ENCODE measurements at places on chromosomes 2 and 18. TPM values are rescaled to one million over a fixed set of nuclear protein-coding genes. Genes with fewer than 3 reads are reported as not detected.

GRCh38 chr2:168850846-168851245 is 39.4 kb downstream of the SPC25 start:
- no peak overlapping the region for H3K27ac ChIP-seq
- H3K4me1 ChIP-seq, result no peaks in the 10 kb centered on the region
- DNase-seq, result no peak
- H3K36me3 ChIP-seq, result peaks cover 27% of the 10 kb centered on the region

DNA sequence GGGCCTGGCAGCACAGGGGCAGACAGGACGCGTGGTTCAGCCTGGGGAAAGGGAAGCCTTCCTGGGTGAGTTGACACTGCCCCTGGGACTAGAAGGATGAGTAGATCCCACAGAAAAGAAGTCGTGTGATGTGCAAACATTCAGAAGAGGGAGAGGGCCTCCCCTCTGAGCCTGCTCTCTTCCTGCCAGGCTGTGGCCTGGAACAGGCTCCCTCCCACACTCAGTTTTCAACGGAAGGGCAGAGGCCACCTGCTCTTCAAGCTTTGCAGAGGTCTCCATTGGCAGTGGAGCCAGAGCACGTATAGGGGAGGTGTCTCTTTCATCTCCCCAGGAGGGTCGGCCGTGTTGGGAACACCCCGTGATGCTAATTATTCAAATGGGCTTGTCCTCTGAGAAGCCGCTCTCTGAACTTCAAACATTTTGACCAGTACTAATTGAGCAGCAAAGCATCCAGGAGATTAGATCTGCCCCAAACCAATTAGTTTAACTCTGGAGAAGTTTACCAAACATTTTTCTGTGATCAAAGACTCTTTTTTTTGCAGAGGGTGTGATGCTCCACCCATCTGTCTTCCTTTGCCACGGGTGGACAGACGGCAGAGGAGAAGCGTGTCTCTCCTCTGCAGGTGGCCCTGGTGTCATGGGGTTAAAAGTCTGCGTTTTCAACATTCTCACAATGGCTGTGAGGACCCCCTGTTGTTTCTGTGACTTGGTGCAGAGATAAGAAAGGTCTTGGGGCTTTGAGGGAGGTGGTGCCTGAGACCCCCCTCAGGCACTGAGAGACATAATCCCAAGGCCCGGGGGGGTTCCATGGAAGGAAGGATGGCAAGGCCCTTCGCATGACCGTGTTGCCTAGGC is 29.5 kb upstream of the ODC1 start:
- H3K27me3 ChIP-seq, result no peaks in the 10 kb centered on the region
- no peak for DNase-seq
- H3K36me3 ChIP-seq, result no peaks in the 10 kb centered on the region
- no peak overlapping the region for H3K27ac ChIP-seq
- no peak overlapping the region for H3K4me3 ChIP-seq

DNA sequence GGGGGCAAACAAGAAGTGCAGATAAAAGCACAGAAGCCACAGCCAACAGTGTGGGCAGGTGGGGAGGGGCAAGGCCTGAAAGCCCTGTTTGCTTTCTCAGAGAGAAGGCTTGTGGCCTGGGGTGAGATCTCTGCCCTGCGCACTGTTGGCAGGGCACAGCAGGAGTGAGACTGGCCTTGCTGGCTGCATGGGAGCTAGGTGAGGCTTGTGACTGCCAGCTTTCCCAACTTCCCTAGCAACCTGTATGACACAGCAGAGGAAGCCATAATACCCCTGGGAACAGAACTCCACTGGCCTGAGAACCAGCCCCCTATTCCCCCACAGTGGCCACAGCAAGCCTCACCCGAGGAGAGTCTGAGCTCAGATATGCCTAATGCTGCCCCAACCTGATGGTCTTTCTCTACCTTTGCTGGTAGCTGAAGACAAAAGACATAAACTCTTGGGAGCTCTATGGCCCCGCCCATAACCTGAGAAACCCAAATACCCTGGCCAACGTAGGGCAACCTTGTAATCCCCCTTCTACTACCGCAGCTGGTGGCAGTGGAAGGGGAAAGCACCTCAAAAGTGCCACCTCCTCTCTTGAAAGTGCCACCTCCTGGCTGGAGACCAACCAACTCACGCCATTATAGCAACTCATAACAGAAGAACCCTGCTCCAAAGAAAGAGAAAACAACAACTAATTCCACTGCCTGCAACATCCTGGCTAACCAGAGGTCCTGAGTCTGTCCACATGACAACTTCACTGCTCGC is 44.4 kb downstream of the LCT start:
- no peak overlapping the region for H3K4me3 ChIP-seq
- peaks cover under 1% of the 10 kb centered on the region for H3K36me3 ChIP-seq
- H3K27ac ChIP-seq, result no peak overlapping the region

DNA sequence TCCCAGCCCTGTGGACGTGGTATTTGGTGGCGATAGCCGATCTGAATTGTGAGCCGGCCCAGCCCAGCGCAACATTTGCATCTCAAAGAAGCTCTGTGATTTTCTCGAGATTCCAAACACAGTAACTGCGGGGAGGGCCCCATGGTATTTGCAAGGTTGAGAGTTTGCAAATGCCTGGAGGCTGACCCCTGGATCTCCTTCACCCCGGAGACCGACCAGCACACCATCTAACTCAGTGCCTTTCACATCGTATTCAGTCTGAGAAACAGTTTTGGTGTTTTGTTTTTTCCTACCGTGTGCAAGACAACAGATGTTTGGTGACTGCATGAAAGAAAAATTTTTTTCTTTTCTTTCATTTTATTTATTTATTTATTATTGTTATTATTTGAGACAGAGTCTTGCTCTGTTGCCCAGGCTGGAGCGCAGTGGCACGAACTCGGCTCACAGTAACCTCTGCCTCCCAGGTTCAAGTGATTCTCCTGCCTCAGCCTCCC is 40.3 kb downstream of the MYCN start:
- H3K27me3 ChIP-seq, result no peaks in the 10 kb centered on the region
- no peaks in the 10 kb centered on the region for H3K4me1 ChIP-seq
- DNase-seq, result no peak
- H3K4me3 ChIP-seq, result no peak overlapping the region

DNA sequence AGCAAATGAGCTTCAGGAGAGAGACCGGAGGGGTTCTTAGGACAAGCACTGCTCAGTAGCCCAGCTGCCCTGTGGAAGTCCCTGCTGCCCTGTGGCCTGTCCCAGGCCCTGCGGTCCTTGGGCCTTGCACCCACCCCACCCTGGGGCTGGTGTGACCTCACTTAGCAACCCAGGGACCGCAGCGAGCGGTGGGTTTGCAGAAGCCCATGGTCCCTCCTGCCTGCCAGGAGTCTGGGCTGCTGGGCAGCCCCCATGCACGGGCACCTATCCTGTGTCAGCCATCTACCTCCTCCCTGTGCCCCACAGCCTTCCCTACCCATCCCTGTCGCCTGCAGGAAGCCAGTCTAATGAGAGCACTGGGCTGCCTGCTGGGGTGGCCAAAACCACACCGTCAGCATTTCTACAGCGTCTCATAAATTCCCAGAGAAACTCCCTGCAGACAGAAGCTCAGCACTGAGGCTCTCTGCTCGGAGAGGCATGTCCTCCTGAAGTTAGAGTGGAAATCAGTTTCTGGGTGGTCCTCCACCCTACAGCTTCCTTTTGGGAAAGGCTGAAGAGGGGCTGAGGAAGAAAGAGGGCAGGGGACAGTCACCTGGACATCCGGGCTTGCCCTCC is 231.1 kb upstream of the HS6ST1 start:
- no peak overlapping the region for H3K4me3 ChIP-seq
- no peak for DNase-seq
- no peaks in the 10 kb centered on the region for H3K4me1 ChIP-seq
- no peaks in the 10 kb centered on the region for H3K27me3 ChIP-seq
- no peak overlapping the region for H3K27ac ChIP-seq
- no peaks in the 10 kb centered on the region for H3K36me3 ChIP-seq

- DNase-seq, result no peak
- no peak overlapping the region for H3K4me3 ChIP-seq
- no peaks in the 10 kb centered on the region for H3K27me3 ChIP-seq
- H3K4me1 ChIP-seq, result no peaks in the 10 kb centered on the region
- no peaks in the 10 kb centered on the region for H3K36me3 ChIP-seq
These were observed 638.4 kb upstream of the POU3F3 start for GRCh38 chr2:104215269-104216161.

- no peaks in the 10 kb centered on the region for H3K36me3 ChIP-seq
- H3K27me3 ChIP-seq, result no peaks in the 10 kb centered on the region
- no peak overlapping the region for H3K4me3 ChIP-seq
- no peaks in the 10 kb centered on the region for H3K4me1 ChIP-seq
- DNase-seq, result no peak
These were observed 900.5 kb upstream of the CRIM1 start for GRCh38 chr2:35454966-35455638.

GRCh38 chr18:79197531-79197930 is 128.3 kb downstream of the ATP9B start:
- DNase-seq, result no peak
- H3K27ac ChIP-seq, result no peak overlapping the region
- H3K36me3 ChIP-seq, result no peaks in the 10 kb centered on the region

DNA sequence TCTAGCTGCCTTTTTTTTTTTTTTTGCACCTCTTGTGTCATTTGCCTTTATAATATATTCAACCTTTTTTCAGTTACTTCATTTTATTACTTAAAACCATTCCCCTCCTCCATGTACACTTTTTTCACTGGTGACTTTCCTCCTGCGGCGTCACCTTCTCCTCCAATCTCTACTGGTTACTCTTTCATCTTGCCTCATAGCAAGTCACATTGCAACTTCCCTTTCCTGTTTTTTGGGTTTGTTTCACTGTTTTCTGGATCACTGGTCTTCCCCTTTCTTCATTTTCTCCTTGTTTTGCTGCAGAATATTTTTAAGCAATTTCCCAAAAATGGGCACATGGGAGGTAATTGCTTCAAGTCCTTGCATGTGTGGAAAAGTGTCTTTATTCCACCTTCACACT is 37.7 kb upstream of the GPR155 start:
- no peak overlapping the region for H3K27ac ChIP-seq
- no peaks in the 10 kb centered on the region for H3K4me1 ChIP-seq
- no peaks in the 10 kb centered on the region for H3K36me3 ChIP-seq
- H3K27me3 ChIP-seq, result no peaks in the 10 kb centered on the region

GRCh38 chr2:150788426-150789140 is 301.1 kb upstream of the RND3 start:
- DNase-seq, result no peak
- no peak overlapping the region for H3K27ac ChIP-seq
- H3K4me1 ChIP-seq, result peaks cover 4% of the 10 kb centered on the region
- no peaks in the 10 kb centered on the region for H3K36me3 ChIP-seq
- H3K27me3 ChIP-seq, result no peaks in the 10 kb centered on the region

DNA sequence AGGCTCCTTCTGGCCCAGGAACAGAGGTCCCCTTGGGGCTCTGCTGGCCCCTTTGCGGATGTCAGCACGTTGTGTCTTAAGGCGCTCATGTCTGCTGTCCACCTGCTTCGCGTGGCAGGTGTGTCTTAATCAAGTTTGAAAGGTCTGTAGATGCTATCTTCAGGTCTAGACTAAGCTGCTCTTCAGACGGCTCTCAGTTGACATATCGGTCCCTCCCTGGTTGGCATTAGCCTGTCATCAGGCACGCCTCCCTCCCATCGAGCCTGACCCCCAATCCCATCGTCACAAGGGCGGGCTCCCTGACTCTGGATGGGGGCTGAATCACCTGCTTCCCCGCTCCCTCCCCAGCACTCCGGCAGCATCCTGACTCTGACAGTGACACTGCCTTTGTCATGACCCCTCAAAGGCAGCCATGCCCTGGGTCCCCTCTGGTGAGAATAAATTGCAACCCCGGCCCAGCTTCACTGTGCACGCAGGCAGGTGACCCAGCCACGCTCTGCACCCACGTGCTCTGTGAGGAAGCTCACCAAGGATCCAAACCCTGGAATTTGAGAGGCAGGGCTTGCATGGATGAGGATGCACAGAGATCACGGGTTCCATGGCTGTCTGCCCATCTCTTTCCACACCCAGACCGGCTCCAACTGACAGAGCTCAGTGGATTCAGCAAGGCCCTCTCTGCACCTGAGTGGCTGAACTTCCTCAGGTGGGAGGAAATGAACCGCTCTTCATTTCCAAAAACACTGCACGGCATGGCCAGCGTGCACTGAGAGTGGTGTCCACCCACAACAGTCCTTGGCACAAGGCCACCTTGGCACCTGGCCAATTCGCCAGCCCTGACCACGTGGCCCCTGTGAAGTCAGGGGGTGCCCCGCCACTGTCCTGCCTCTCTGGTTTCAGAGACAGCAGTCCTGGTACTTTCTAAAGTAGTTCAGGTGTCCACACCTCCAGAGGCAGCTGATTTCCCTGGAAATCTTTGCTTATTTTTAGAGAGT is 110.2 kb upstream of the GPC1 start:
- no peak overlapping the region for H3K4me3 ChIP-seq
- no peaks in the 10 kb centered on the region for H3K36me3 ChIP-seq
- no peak overlapping the region for H3K27ac ChIP-seq
- H3K4me1 ChIP-seq, result no peaks in the 10 kb centered on the region

DNA sequence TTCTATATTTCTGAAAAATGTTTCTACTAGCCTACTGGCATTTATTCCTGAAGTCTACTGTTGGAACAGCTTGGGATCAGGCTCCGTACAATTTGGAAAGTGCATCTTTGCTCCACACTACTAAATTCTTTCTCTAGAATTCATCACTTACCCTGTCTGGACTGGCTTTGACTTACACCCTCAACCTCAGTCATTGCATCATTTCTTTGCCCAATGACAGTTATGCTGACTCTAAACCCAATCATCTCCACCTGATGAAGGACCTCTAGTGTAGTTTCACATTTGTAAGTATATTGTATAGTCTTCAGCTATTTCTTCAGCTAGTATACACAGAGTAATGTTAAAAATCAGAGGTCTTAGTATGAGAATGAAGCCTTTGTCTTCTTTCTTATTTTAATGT is 359.6 kb upstream of the MC4R start:
- H3K4me3 ChIP-seq, result no peak overlapping the region
- no peak overlapping the region for H3K27ac ChIP-seq
- H3K27me3 ChIP-seq, result no peaks in the 10 kb centered on the region
- H3K4me1 ChIP-seq, result no peaks in the 10 kb centered on the region
- no peaks in the 10 kb centered on the region for H3K36me3 ChIP-seq

- H3K4me1 ChIP-seq, result peaks cover 3% of the 10 kb centered on the region
- no peaks in the 10 kb centered on the region for H3K36me3 ChIP-seq
- peak overlapping the region; percentile 87 for H3K4me3 ChIP-seq
- peak overlapping the region; percentile 96 for H3K27ac ChIP-seq
These were observed 494 bp downstream of the HNRNPLL start for GRCh38 chr2:38602136-38602731.

DPYSL5 gene
- polyA plus RNA-seq, result not detected

DHRS9 gene
- 1.7 TPM for polyA plus RNA-seq

UGT1A1 gene
- polyA plus RNA-seq, result 0.03 TPM

ITPRIPL1 gene
- polyA plus RNA-seq, result 0.83 TPM

MAP3K19 gene
- polyA plus RNA-seq, result not detected

IL36B gene
- not detected for polyA plus RNA-seq

DNAJC5G gene
- 0.11 TPM for polyA plus RNA-seq
